Stimulated activated CD4-positive, alpha-beta T cell treated with anti-CD3 and anti-CD28 coated beads, Interleukin-1b, Interleukin-23, amount 100 ng/mL, for 4 hours (primary cell): ENCODE measurements at places on chromosomes 4 and X.

DNA sequence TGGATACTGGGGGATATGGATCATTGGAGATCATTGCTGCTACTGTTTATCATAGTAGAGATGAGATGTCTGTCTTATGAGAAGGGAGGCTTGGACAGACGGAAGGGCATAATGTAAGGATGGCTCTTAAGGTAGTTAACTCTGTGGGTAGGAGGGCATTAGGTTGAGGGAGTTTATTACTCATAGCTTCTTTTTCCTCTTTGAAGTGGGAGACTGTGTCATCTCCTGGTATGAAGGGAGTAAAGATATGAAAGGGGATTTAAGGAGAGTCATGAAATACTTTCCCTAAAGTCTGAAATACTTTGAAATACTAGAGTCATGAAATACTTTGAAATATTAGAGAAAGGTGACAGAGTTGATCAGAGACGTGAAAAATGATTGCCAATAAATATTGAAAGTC, 255.5 kb upstream of the PITX2 start:
- DNase-seq, result no peak

- no peak for DNase-seq
Measured at GRCh38 chr4:102842367-102842766, 15.0 kb upstream of the UBE2D3 start.

- DNase-seq, result no peak
Measured at GRCh38 chrX:69182818-69183380, 17.6 kb upstream of the PJA1 start.

GRCh38 chrX:82591421-82591820, 916.7 kb upstream of the POU3F4 start:
- DNase-seq, result no peak

DNA sequence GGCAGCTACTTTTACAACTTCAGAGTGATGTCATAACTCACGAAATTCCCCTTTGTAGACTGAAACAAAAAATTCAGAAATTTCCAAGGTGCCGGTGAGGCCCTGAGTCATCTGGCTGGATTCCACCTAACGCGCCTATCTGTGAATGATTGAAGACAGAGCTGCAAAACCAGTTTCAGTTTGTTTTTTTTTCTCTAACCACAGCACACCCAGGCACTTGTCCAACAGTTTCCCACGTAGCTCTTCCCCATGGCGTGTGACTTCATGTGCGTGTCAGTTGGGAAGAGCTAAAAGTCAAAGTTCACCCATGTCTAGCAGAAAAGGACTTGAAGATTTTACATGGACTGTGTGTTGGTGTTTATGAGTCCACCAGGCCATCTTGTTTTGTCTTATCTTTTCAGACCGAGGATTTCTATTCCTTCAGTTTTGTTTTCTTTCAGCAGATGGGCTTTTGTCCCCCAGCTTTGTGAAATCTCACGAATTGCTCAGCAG, 16.4 kb downstream of the TCEANC start:
- peak; percentile 25 for DNase-seq

DNA sequence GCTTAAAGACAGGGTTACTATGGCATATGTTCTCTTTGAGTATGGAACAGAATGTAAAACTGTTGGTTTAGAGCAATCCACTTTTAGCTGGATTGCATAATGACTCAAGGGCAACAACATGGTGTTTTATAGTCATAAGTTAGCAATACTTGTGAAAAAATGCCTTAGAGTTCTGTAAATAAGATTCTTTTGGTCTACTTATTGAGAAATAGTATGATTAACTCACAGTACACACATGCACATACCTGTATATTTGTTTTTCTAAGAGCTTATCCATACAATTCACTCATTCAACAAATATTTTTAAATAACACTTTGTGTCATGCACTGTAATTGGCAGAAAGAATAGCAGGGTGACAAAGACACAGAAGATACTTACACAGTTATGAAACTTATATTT, 1415.5 kb downstream of the PCDH7 start:
- DNase-seq, result no peak

- no peak for DNase-seq
Measured at GRCh38 chrX:25968920-25969319, 169.2 kb upstream of the MAGEB18 start.

DNA sequence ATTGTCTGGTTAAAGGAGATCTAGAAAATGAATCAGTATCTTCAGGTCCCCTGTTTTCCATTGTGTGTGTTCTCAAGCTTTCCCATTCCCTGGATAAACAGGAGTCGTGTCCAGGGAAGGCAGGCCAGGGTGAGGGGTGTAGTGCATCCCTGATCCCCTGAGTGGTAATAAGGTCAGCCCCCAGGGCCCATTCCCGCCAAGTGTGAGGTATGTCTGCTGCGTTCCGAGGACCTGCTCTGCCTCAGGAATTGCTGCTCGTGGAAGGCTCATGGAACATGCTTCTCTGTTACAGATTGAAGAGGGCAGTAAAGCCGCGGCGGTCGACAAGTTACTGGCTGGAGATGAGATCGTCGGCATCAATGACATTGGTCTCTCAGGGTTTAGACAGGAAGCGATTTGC, 87.1 kb downstream of the SHROOM2 start:
- DNase-seq, result no peak
